ENCODE measurements at places on chromosomes 7 and 10.

DNA sequence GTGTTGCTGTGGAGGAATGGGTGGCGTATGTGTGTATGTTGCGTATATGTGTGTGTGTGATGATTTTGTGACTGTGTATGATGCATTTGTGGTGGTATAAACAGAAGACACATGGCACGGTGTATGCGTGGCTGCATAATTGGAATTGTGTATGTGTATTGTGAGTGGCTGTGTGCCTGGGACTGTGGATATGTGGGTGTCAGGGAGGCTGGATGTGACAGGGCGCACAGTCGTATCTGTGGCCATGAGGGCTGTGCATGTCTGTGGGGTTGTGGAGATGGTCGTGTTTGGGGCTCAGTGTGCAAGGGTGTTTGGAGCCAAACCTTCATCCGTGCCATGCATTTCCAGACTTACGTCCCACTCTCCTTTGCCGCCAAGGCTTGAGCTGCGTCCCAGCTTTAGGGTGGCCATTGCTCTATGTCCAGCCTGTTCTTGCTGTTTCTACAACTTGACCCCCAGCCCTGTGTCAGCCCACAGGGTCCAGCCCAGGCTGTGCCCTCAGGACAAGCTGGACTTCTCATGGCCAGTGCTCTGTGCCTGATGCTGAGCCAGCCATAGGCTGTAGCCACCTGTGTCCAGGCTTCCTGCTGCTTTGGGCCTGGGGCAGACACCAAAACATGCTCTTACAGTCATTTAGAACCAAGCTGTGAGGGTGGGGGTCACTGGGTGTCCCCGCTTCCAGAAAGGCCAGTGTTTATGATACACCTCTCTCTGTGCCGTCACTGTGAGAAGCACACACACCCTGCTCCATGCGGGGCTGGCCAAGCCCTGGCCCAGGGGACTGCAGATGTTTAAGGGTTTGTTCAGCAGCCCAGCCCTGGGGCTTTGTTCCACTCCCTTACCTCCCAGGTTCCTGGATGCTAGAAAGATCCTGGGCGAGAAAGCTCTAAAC, 127.6 kb downstream of the NEURL1 start:
- DNase-seq: no peak

- DNase-seq: no peak
Measured at GRCh38 chr7:326273-326672, 36.3 kb downstream of the FOXL3 start.

- no peak for DNase-seq
Measured at GRCh38 chr10:16966991-16967865, 150.0 kb upstream of the RSU1 start.

- no peak for DNase-seq
Measured at GRCh38 chr7:132234711-132235110, 341.6 kb downstream of the PLXNA4 start.

- no peak for DNase-seq
Measured at GRCh38 chr7:155412416-155413253, 45.3 kb upstream of the EN2 start.

GRCh38 chr7:128174386-128174785, 66.7 kb upstream of the LEP start:
- DNase-seq: no peak
